ENCODE measurements at places on chromosomes 1 and 21. TPM values are rescaled to one million over a fixed set of nuclear protein-coding genes. Genes with fewer than 3 reads are reported as not detected.

DNA sequence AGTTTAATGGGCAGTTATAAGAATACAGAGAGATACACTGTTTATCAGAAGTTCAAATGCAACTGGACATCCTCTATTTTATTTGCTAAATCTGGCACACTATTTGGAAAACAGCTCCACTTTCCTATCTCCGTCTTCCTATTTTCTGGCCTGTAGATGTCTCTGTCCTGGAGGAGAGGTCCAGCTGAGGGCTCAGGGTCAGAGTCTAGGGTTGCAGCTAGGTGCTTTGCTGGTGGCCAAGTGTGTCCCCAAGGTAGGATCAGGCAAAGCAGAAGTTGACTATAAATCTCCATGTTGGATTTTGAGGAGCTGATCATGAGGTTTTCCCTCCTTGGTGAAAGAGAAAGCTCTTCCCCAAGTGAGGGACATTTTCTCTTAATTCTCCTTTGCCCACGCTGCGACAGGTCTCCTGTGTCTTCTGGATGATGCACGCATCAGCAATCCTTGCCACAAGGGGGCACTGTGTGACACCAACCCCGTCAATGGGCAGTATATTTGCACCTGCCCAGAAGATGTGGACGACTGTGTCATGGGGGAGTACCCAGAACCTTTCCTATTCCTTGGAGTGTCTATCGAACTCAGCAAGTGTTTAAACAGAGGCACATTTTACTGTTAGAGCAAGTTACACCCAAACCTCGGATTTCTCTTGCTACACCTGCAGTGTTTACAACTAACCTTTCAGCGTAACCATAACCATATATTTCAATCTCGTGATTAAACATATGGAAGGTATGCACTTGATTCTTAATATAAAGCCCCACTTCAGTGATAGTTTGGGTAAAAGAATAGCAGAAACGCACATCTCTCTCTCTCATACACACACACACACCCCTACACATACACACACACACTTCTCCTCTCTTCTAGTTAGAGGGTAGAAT is 10.2 kb downstream of the ADAM30 start:
- peak; percentile 77 for DNase-seq

DNA sequence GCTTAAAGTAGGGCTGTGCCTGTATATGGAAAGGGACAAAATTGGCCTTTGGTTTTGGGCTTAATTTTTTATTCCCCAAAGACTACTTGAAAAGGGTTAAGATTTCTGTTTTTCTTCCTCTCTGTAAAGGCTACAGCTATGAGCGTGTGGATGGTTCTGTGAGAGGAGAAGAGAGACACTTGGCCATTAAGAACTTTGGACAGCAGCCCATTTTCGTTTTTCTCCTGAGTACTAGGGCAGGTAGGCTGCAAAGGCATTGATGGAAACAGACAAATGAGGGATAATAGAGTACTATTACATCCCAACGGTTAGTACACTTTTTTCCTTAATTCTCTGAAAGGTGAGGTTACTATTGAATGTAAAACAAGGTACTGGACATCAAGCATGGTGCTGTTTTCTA is 29.6 kb downstream of the CHD1L start:
- no peak for DNase-seq

DNA sequence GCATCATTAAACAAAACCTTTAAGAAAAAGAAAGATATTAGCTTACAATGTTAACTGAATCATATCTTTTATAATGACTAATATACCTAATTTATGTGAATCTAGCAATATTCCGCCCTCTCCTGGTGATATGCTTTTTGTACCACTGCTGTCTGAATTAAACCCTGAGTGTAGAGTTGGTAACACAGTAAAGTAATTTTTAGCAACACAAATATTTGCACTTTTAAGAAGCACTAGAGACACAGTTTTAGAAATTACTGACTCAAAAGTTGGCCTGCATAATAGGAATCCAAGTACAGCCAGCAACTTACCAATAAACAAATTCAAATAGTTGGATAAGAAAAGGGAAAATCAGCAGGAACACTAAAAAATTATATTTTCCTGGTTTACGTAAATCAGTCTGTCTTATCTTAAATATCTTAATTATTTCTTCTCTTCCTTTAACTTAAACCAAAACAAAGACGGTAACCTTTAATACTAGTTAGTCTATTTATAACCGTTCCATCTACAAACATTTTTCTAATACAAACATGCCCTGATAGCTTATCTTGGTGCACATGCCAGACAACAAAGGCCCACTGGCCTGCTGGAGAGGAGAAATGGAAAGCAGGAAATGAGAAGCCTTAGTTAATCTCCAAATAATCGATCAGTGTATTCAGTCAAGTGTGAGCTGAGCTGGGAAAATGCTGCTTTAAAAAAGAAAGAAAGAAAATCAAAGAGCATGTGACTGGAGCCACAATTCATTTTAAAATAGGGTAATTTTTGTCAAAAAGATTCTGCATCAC is 246.0 kb downstream of the RERE start:
- no peak for DNase-seq

Gene LPAR3
- 16.6 TPM for total RNA-seq

Gene TSEN15
- 26.4 TPM for total RNA-seq

Gene AMY2A
- total RNA-seq, result not detected

Measured in Right ventricle myocardium inferior (tissue), 1 donor.